ENCODE measurements at places on chromosomes 5 and 9.

DNA sequence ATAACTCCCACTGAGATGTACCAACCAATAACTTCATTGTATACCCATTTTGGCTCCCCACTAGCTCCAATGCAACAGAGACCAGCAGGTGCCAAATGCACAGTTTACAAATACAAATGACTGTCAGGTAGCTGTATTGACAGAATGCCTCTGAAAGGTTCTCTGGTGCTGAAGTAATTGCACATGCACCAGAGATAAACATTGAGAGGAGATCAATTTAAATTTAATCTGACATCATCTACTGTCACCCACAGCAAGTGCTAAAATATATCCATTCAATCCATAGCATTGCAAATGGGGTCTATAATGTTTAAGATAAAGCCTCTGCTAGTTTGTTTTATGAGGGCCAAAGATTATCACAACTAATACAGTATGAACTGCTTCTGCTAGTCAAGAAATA lies 80.2 kb downstream of the STX17 start:
- DNase-seq = no peak

DNA sequence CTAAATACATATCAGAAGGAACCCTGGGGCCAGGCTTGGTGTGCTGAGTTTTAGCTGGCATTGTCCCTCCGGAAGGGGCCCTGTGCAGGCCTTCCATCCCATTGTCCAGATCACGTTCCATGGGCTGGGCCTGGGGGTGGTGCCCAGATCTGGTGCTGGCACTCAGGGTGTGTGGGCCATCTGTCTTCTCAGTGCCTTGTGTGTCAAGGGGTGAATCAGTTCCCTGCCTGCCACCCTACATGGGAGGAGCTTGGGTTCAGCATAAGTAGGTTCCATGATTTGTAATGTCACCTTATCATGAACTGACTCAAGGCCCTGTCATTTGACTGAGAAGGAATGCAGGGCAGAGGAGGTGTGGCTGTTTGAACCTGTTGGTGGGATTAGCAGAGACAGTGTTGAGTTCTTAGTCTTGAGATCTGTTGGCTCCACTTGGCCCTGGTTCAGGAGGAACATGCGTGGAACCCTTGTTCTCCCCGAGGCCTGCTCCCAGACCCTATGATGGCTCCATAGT lies 176.8 kb downstream of the MACROH2A1 start:
- DNase-seq = no peak

DNA sequence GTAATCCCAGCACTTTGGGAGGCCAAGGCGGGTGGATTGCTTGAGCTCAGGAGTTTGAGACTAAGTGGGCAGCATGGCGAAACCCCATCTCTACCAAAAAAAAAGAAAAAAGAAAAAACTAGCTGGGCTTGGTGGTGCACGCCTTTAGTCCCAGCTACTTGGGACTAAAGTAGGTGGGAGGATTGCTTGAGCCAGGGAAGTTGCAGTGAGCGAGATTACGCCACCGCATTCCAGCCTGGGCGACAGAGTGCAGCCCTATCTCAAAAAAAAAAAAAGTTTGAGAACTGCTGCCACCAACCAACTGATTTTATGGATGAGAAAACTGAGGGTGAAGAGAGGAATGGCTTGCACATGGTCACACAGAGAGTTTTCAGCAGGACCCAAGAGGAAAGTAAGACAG lies 175.1 kb downstream of the DOCK8 start:
- no peak for DNase-seq

DNA sequence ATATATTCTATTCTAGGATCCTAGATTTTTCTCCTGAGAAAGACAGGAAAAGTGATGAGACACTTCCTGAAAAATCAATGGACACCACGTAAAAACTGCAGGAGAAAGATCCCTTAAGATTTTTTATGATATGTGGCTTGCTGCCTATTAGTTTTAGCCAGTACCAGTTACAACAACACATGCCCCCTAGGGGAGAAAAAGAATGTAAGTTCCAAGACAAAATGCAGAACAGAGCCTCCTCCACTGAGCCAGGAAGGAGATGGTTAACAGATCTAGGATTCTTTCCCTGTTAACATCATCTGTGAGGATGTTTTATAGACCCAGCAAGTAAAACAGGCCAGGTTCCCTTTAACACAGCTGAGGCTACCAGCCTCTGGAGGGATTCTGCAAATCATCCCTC lies 574.7 kb downstream of the TLE4 start:
- DNase-seq = no peak

DNA sequence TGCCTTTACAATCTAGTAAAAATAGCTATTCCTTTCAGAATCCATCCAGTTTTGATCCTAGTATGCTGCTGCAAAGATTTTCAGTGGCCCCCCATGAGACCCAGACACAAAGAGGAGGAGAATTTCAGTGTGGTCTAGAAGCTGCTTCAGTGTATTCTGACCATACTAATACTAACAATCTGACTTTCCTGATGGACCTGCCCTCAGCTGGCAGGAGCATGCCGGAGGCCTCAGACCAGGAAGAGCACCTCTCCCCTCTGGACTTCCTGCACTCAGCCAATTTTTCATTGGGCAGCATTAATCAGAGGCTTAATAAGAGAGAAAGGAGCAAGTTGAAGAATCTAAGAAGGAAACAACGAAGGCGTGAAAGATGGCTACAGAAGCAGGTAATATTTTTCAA lies 48.5 kb downstream of the RNF180 start:
- DNase-seq = no peak

Data from GM03348 (cell line).